HFFc6 (cell line): ENCODE measurements at places on chromosomes 16 and 17. TPM values are rescaled to one million over a fixed set of nuclear protein-coding genes. Genes with fewer than 3 reads are reported as not detected.

EPOP gene
- 0.95 to 1.4 TPM (median 1.4 TPM) in 3 replicates for total RNA-seq

C16orf46 gene
- total RNA-seq = 0.31 to 0.80 TPM (median 0.38 TPM) in 3 replicates

SCN4A gene
- total RNA-seq = not detected in 3 replicates

MAP2K6 gene
- total RNA-seq = 0.17 to 0.66 TPM (median 0.48 TPM) in 3 replicates

SLC35G6 gene
- not detected in 3 replicates for total RNA-seq
